Stimulated activated CD8-positive, alpha-beta memory T cell treated with anti-CD3 and anti-CD28 coated beads, Interleukin-4, amount 100 ng/mL, for 48 hours (primary cell): ENCODE measurements at places on chromosomes 3 and 15.

DNA sequence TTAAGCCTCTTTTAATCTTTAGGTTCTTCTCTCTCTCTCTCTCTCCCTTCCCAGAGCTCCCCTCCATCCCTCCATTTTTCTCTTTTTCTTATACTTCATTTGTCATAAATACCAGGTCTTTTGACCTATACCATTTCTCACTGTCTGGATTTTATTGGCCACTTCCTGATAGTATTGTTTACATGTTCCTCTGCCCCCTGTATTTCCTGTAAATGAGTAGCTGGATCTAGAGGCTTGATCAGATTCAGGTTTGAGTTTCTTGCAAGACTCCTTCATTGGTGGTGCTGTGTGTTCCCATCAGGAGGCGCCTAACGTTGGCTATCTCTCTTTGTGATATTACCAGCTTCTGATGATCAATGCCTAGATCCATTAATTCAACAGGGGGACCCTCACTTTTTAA, 42.2 kb downstream of the DAPK2 start:
- no peak for DNase-seq

DNA sequence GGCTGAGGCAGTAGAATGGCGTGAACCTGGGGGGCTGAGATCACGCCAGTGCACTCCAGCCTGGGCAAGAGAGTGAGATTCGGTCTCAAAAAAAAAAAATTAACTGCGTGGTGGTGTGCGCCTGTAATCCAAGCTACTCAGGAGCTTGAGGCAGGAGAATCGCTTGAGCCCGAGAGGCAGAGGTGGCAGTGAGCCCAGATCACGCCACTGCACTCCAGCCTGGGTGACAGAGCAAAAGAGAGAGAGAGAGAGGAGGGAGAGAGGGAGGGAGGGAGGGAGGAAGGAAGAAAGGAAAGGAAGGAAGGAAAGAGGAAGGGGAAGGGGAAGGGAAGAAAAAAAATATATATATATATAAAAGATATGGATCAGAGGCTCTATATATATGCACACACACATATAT, 6.0 kb downstream of the TM4SF19 start:
- no peak for DNase-seq

- no peak for DNase-seq
These were observed 123.7 kb upstream of the ATP2B2 start for GRCh38 chr3:10628891-10629670.

DNA sequence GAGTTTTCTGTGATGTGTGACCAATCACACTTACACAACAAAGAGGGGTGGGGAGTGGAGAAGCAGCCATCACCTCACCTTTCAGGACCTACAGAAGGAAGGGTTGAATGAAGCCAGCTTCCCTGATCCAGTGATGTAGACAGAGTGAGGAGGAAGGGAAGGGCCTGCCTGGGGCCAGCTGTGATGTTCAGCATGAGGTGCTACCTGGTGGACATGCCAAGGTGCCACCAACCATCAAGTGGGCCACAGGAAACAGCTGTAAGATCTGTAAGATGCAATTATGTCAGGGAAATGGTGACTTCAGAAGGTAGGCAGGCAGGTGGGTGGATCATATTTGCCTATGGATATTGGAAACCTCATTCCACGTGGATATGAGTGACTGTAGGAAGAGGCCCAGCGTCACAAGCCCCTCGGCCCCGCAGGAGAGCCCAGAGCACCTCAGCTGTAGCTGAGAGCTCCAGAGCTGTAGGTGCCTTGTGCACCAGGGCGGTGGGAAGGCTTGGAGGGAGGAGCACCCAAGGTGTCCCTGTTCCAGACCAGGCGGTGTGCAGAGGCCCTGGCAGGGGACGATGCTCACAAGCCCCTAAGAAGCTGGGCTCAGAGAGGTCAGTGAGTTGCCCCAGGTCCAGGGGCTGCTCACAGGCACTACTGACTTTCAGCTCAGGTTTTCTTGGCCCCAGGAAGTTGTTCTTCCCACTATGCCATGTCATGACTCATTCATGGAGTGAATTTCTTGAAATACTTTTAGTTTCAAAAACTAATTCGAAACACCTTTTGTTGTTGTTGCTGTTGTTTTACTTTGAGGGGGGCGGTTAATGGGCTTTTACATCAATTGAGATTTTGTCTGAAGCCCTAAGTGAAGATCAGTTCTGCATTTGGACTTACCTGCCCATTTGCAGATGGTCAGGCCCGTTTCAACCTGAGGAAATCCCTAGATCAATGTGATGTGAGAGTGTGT, 94.2 kb upstream of the ALDH1A3 start:
- peak; percentile 10 for DNase-seq

GRCh38 chr3:78994174-78995027, 773.4 kb downstream of the ROBO1 start:
- DNase-seq: no peak

DNA sequence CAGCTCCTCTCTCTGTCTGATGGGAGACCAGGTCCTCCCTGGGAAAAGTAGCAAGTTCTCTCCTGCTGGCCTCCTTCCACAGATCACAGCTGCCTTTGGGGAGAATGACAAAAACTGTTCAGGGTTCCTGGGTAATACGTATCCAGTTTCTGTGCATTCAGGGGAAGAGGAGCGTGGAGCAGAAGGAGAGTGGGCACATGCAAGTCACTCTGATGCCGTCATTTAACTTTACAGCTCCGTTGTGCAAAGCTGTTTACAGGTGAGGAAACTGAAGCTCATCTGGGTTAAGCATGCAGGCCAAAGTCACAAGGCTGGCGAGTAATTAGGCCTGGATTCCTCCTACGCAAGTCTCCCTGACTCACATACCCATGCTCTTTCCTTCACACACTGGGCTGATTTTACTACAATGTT, 7.5 kb upstream of the TM4SF1 start:
- no peak for DNase-seq

DNA sequence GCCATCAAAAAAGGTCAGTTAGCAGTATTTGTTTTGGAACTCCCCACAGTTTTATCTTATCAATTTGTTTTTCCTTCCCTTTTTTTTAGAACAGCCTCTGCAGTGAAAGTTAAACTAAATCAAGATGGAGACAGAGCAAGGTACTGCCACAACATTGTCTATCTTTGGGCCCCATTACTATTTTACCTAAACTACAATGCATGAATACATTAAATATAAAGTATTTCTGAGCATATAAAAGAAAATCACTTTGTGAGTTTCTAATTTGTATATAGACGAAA, 139.5 kb downstream of the MEIS2 start:
- no peak for DNase-seq

- DNase-seq: no peak
These were observed 150.5 kb downstream of the MECOM start for GRCh38 chr3:169512991-169513390.

- DNase-seq: no peak
These were observed 243.2 kb upstream of the RGMA start for GRCh38 chr15:93332168-93332553.

GRCh38 chr3:125055331-125055912, 375 bp downstream of the HEG1 start:
- peak; percentile 43 for DNase-seq

DNA sequence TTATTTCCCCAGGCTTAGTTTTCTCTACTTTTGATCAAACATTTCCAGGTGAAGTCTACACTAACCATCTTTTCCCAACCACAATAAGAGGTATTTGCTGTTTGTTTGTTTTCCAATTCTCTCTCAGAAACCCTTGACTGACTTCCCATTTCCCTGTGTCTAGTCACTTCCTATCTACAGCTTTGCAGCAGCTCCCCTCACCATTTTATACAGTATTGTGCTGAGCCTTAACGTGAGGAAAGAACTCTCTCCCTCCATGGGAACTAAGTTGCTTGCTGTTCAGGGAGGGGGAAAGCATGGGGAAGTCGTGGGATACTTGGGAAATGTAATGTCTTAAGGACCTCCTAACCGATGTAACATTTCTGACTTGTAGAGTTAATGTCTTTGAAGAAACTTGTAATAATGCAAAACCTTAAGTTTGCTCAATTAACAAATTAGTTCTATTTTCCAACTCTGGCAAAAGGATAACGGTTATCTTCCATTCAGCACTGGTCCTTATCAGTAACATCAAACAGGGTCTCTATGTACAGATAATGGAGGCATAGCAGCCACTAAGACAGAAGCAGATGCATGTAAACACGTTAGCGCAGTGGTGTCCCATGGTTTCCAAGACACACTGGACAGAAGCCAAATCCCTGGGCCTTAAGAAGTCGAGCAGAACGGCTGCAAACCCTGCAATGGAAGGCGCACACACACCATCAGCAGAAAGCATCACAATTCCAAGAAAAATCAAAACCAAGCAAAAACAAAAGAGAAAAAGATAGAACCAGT, 39.7 kb downstream of the NPTN start:
- DNase-seq: no peak

DNA sequence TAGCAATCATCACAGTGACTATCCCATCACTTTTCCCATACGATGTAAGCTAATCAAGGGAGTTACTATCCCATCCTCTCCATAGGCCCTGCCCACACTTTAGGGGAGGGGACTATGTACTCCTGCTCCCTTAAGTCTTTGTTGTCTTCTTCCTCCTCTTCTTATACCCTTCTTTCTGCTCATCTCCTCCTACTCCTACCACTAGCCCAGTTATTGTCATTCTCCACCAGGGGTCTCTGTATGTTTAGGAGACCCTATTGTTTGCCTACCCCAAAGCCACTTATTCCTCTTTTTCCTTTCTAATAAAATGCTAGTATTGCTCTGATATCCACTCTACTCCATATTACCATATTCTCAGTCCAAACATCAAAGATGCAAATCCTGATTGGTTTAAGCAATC, 27.8 kb downstream of the STAC start:
- DNase-seq: no peak

GRCh38 chr15:39618063-39618823, 37.4 kb downstream of the THBS1 start:
- no peak for DNase-seq

GRCh38 chr15:47332481-47332880, 384.8 kb upstream of the SEMA6D start:
- DNase-seq: no peak

- DNase-seq: no peak
These were observed 625.7 kb upstream of the LMCD1 start for GRCh38 chr3:7875925-7876324.

GRCh38 chr3:116135457-116136085, 309.7 kb downstream of the LSAMP start:
- DNase-seq: no peak

- DNase-seq: no peak
These were observed 24.2 kb upstream of the CA12 start for GRCh38 chr15:63405683-63406390.

GRCh38 chr3:3097958-3098357, 12.2 kb downstream of the IL5RA start:
- DNase-seq: no peak

- DNase-seq: no peak
These were observed 32.3 kb downstream of the SRP14 start for GRCh38 chr15:40006646-40007045.

DNA sequence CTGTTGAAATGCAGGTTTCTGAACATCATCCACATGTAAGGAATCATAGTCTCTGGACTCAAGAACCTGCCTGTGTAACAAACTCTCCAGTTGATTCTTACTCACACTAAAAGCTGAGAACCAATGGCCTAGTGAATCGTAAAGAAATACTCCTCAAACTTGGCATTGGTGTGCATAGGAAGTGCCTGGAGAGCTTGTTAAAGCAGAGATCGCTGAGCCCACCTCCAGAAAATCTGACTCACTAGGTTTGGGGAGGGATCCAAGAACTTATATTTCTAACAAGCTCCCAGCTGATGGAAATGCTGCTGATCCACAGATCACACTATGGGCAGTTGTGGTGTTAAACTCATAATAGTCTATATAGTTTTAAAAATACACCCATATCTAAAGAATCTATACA, 55.8 kb upstream of the LMCD1 start:
- DNase-seq: no peak

DNA sequence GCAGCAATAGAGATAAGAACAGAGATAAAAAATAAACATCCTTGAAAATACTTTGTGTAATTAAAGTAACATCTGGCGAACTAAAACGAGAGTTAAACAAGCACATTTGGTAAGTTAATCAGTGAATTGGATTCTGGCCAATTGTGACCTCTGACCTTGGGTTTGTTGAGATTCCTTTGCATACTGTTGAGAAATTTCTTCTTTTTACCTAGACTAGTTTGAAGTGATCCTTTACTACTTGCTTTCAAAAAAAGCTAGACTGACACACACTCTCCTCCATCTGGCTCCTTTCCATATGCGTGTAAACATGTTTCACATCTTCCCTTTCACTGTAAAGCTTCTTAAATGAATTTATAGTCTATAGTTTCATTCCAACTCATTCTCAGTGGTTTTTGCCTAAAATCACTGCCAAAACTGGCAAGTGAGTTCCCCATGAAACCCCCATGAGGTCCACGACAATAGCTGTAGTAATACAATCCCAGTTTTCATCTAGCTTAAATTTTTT, 17.3 kb upstream of the GBE1 start:
- DNase-seq: no peak

GRCh38 chr3:178971614-178972013, 100.0 kb downstream of the ZMAT3 start:
- no peak for DNase-seq
